ENCODE measurements at places on chromosomes 3 and 15.

DNA sequence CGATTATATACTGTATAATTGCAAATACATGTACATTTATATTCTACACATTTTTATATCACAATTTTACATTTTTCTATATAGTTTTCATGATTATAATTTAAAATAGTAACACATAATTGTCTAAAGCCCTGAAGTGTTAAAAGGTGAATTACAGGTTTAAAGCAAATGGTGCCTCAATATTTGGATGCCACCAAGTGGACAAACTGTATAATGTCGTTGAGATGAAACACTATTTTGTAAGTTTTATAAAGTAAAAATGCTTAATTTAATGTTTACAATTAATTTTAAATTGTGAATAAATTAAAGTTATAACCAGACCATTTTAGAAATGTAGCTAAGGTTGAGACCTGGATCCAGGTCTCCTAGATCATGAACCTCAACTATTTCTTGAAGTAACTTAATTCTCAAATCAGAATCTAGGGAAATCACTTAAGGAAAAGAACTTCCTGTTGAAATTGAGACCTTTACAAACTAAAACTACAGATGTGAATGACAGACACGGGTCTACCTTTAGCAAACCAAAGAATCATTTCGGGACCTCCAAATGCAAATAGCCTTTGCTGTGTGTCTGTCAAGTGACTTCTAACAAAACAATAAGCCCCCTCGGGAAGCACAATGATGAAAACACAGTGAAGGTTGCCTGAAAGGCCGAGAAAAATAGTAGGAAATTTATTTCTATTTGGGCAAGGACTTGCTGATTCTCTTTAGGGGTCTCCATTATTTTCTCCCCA, 37.8 kb downstream of the EHHADH start:
- no peak for DNase-seq

DNA sequence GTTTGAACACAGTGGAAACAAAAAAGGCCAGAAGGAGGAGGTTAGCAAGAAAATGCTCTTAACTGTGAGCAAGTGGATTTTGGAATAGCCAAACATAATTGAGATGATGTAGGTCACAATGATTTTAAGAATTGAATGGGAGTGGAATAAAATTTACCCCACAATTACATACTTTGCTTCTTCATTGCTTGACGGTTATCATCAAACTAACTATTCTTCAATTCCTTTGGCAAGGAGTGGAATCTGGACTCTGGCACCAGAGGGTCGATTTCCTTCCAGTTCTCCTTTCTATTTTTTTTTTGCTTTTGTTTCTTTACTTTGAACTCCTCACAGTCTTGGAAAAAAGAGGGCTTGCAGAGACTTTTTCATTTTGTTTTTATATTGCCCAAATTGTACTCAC, 634.5 kb upstream of the TGFBR2 start:
- no peak for DNase-seq

DNA sequence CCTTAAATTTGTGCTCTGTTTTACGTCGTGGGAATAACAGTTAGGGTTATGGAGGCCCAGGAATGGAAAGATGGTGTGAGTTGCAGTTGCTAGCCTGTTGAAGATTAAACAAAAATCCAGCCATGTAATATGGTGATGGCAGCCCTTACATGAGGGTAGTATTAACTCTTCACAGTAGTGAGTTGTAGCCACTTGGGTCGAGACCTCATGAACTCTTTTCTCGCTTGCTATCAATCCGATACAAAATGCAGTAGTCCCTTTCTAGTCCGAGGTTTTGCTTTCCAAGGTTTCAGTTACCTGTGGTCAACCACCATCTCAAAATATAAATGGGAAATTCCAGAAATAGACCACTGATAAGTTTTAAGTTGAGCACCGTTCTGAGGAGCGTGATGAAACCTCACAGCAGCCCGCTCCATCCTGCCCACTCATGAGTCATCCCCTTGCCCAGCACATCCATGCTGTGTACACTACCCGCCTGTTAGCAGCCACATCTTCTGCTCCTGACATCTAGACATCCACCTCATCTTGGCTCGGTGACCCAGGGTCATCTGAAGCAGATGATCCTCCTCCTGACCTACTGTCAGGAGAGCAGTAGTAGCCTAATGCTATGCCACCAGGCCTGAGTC, 177.9 kb downstream of the CDIN1 start:
- no peak for DNase-seq

DNA sequence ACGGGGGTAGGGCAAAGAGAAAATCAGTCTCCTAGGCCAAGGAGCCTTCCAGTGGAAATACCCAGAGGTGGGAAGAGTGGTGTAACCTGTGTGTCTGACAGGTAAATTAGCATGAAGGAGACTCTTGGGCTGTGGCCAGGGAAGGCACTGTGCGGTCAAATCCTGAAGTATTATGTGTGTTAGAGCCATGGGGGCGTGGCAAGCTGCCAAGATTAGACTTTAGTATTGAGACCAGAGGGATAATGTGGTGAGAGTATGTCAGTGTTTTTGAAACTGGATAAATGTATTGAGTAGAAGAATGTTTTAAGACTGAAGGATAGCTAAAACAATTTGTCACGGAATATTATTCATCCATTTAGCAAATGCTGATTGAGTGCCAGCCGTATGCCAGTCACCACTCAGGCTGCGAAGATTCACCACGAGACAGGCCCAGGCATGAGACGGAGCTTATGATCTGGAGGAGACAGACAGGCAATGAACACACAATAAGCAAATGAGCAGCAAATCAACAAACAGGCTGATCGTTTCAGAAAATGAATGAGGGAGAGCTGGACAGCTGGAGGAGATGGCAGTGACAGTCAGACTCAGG, 445.9 kb downstream of the MCTP2 start:
- no peak for DNase-seq

- DNase-seq: no peak
These were observed 35.8 kb upstream of the SLC24A5 start for GRCh38 chr15:48084759-48085590.

DNA sequence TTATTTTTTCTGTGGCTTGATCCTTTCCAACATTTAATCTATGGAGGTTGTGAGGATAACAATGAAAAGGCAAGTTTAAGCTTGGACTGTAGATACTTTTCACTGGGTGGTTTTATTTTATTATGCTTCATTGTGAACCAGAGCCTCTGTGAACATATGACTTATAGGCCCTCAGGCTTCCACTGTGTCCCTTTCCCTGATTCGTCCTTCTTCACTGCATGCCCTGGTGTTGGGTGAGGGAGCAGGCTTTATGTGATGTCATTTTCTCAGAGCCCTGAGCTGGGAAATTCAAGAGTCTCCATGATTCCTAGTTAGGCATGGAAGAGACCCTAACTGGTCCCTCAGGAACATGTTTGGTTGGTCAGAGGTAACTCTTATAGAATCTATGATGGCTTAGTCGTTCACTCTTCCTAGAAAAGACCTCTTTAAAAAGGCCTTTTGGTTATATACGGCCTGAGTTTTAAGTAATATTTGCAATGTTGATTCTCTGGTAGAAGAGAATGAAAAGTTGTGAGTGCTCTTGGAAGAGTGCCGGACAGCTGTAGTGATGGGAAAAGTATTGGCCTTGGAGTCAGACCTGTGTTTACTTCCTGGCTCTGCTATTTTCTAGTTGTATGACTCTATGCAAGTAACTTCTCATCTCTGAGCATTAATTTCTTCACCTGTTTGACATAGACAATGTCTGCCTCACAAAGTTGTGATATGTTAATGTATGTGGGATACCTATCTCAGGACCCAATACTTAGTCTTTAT, 168.4 kb downstream of the LPP start:
- DNase-seq: no peak

Measured in stimulated activated CD4-positive, alpha-beta T cell treated with anti-CD3 and anti-CD28 coated beads, Interleukin-2, amount 100 ng/mL, for 24 hours (primary cell).